ENCODE measurements at places on chromosomes 4 and X. TPM values are rescaled to one million over a fixed set of nuclear protein-coding genes. Genes with fewer than 3 reads are reported as not detected.

Gene C1QTNF7
- total RNA-seq, result not detected

Gene MAGEC2
- not detected for total RNA-seq

Gene LIMCH1
- total RNA-seq, result 17.2 TPM

Gene TRIM60
- not detected for total RNA-seq

Gene PGAM4
- not detected for total RNA-seq

Gene HEPH
- total RNA-seq, result under 0.01 TPM

Gene PAGE5
- not detected for total RNA-seq

Gene PAGE2B
- not detected for total RNA-seq

Gene TNMD
- total RNA-seq, result not detected

DNA sequence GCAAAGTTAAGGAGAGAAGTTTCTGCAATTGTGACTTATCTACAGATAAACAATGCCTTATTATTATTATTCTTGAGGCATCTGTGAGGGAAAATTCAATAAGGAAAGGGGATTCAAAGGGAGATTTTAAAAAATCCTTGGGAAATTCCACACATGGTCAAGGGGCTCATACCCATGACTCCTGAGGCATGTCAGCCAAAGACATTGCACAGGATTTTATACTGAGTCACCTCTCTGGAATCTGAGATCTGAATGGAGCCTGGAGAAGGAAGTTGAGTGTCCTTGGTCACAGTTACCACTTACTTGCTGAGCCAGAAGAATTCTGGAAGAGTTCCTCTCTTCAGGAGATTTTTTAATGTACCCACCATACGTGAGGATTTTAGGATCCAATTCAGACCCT, 14.4 kb upstream of the CXCL8 start:
- DNase-seq, result no peak

DNA sequence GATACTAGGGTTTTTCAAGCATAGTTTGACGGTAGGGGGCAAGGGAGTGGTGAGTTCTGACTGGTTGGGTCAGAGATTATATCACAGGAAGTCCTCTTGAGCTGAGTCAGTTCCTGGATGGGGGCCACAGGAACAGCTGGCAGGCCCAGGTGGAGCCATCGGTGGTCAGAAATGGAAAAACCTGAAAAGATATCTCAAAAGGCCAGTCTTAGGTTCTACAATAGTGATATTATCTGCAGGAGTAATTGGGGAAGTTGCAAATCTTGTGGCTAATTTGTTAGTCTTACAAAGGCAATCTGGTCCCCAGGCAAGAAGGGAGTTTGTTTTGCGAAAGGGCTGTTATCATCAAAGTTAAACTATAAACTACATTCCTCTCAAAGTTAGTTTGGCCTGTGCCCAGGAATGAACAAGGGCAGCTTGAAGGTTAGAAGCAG, 159.3 kb downstream of the PTCHD1 start:
- peak; percentile 91 for DNase-seq

DNA sequence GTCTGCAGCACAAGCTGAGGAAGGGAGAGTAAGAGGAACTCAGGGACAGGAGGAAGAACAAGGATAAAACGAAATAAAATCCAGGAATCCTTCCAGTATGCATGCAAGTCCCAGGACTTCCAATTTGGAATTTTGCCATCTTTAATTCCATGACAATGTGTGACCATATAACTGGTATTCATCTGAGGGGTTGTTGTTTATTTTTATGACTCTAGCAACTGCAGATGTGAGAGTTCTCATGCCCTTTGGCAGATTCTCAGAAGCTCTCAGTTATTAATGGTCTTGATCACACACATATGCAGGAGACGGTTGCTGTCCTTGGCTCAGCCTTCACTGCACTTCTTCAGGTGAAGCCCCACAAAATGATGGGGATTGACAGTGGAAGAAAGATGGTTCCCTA, 148.2 kb downstream of the SMIM20 start:
- no peak for DNase-seq

DNA sequence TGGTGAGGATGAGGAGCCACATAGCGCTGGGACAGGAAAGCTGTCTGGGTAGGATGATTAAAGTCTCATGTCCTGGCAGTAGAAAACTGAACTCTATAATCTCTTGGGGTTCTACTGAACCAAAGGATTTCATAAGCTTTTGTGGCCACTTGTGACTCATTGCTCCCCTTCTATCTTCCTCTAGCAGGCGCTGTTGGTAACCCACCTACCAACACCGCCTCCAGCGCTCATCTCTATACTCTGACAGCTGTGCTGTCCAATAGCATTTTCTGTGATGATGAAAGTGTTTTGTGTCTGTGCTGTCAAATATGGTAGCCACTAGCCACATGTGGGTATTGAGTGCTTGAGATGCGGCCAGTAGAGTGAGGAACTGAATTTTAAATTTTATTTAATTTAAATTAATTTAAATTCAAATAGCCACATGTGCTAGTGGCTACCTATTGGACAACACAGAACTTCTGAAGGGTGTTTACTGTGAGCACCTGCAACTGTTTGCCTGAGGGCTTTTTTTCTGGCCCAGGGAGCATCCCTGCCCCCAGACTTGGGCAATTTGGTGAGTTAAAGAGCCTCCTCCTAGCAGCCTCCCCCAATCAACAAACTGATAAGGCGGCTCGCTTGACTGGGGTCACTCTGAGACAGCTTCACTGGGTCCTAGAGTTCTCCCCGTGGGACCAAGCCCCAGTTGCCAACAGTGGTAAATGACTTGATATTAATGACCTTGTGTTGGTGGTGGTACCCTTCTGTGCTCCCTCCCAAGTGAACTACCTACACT, 169.2 kb upstream of the ATP6AP2 start:
- DNase-seq, result peak; percentile 20

- DNase-seq, result no peak
These were observed 582.9 kb downstream of the ADGRL3 start for GRCh38 chr4:61783050-61783449.

GRCh38 chrX:153611298-153612095, 12.6 kb upstream of the CCNQ start:
- DNase-seq, result no peak

DNA sequence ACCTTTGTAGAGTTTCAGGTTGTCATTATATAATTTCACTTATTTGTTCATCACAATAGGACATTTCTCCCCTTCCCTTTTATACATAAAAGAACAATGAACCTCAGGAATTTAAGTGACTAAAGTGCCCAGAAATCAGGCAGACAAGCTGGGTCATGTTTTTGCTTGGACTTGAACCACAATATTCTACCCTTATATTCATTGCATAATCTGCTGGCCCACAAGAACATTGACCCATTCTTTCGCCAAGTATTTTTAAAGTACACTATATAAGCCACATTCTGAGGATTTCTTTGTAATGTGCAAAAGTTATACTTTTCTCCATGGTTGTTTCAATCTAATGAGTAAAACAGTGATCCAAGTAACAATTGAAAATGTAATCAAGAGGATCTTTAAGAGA, 637.5 kb upstream of the SLIT2 start:
- DNase-seq, result no peak

DNA sequence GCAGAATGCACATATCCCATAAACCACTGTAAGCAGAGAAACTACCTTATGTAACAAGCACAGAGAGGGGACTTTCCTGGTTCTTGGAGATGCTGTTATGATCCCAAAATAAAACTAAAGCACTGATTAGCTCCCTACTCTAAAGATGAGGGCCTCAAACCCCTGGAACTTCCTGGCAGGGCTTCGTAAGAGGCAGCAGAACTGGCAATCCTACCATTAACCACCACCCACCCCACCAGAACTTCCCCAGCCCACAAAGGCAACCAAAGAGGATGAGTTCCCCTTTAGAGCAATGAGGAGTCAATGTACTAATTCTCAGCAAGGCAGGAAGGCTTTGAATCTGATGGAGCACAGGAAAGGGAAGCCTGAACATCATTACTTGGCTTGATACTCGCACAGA, 436.5 kb upstream of the FRG1 start:
- no peak for DNase-seq

- no peak for DNase-seq
These were observed 69.4 kb downstream of the CCKAR start for GRCh38 chr4:26420913-26421312.

- no peak for DNase-seq
These were observed 255.5 kb downstream of the LDB2 start for GRCh38 chr4:16642897-16643296.

DNA sequence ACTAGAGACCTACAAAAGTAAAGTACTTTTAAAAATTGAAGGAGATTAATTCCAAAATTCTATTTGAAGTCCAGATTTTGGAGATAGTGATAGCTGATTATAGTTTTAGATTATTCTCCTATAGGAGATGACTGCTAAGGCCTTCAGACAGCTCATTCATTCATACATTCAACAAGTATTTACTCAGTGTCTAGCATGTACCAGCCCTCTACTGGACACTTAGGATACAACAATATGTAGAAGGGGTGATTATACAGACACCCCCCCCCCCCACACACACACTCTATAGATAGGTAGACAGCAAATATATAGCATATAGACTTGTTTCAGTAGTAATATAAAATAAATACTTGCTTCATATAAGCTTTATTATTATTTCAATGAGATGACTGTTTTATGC, 60.4 kb upstream of the TAF9B start:
- peak; percentile 50 for DNase-seq

DNA sequence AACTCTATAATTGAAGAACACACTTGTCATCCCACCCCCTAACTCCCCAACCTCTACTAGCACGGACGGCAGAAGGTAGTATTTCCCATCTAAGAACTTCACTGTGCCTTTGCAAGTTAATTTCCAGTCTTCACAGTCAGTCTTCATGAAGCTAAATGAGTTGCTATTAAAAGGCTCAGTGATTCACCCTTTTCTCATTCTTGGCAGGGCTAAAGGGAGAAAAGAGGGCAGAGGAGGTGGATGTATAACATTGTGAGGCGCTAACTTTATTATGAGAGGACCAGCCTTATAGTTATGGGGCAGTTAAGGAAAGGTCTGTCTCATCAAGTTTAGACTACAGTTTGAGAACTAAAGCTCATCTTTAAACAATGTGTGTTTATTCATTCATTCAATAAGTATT, 161.0 kb upstream of the S100G start:
- no peak for DNase-seq

DNA sequence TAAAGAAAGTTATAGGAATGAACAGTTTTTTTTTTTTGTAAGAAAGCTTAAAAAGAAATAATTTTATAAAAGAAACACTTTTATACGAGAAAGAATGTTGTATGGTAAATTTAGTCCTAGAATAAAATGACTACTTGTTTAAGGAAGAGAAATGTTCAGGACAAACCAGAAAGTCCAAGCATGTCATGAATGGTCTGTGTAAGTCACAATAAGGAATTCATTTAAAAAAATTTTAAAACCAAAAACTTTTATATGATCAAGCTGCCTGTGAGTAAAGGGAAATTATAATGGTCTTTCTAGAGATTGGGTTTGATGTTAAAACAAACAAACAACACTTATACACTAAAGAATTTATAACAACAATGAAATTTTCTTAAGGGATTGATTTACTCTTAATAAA, 858.9 kb upstream of the PCDH7 start:
- DNase-seq, result no peak

DNA sequence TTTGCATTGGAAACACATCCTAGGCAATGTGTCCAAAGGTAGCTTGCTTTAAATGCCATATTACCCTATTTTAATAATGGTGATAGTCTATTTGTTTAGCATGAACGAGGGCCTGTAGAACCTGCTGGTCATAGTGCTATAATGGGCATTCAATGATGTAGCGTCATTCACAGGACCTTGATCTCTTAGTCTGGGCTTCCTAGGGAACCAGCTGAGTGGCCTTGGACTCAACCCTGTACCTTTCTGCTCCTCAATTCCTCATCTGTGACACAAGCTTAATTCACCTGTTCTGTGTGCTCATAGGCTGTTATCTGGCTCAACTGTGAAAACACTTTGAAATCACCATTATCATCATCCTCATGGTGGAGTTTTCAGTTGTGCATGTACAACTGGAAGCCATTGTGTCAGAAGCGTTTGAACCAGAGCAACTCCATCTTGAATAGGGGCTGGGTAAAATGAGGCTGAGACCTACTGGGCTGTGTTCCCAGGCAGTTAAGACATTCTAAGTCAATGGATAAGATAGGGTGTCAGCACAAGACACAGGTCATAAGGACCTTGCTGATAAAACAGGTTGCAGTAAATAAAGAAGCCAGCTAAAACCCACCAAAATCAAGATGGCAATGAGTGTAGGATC, 346.8 kb upstream of the KLF3 start:
- no peak for DNase-seq

- no peak for DNase-seq
These were observed 79.2 kb downstream of the ZNF827 start for GRCh38 chr4:145859426-145859825.

- no peak for DNase-seq
These were observed 362.2 kb upstream of the EMCN start for GRCh38 chr4:100880011-100880410.

- DNase-seq, result no peak
These were observed 62.7 kb upstream of the PTPN13 start for GRCh38 chr4:86531440-86531839.

GRCh38 chr4:169256101-169256612, 14.6 kb downstream of the SH3RF1 start:
- no peak for DNase-seq

- peak; percentile 14 for DNase-seq
These were observed 506.9 kb upstream of the PCDH10 start for GRCh38 chr4:132642016-132642817.

DNA sequence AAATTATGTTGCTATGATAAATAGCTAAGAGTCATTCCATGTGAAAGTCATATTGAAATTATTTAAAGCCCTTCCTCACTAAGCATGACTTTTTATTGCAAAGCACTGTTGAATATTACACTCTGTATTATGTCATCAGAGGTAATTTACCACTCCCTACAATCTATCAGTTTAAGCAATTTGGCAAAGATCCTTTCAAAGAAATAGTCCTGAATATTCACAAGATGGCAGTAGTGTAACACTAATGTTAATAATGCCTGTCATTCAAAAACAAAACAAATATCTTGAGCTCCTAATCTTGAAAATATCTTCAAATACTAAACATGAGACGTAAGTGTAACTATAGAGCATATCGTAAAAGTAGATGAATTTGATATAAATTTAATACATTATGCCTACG, 208.6 kb upstream of the TECRL start:
- DNase-seq, result no peak

DNA sequence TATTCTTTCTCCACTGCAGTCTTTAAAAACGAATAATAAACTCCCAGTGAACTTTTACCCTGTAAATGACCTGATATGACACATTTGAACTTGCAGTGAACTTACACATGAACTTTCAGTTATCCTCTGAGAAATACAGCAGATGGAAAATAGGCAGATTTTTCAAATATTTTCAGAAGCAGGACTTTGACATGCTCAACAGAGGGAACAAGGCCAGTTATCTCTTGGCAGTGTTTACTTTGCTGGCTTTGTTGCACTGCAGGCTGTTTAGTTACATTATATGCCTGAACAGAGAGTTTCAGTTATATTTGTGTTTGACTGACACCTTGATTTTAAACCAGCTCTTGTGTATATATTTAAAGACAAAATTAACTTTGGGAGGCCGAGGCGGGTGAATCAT, 47.6 kb upstream of the FGG start:
- no peak for DNase-seq
